SK-MEL-5 (cell line): ENCODE measurements at places on chromosomes 12 and 14. TPM values are rescaled to one million over a fixed set of nuclear protein-coding genes. Genes with fewer than 3 reads are reported as not detected.

The OTOGL gene
- 2.7 and 3.1 TPM in 2 replicates for total RNA-seq

The CEBPE gene
- not detected in 2 replicates for total RNA-seq

GRCh38 chr14:23068789-23069412, 11.6 kb upstream of the CDH24 start:
- DNase-seq = peak; percentile 93

GRCh38 chr14:38971258-38971921, 131.6 kb downstream of the SEC23A start:
- no peak for DNase-seq

DNA sequence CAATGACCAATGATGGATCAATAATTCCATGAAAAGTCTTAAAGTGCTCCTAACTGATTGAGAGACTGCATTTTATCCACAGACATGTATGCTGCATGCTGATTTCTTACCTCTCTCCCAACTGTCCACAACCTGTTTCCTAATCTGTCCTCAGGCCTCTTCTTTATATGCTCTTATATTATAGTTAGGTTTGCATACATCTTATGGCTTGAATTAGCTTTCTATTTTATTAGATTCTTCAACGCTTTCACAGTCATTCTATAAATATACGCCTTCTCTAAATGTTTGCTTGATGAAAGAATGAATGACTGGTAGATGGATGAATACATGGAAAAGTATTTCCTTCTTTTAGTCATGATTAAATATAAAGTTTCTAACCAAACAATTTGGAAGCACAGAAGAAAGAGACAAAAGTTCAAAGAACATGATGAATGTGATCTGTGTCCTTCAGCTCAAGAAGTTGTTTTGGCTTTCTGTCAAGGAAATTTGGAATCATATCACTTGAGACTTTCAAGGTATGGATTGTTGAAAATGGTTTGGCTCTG, 91.8 kb upstream of the NPAS3 start:
- no peak for DNase-seq

The KCNH3 gene
- total RNA-seq = 0.66 and 0.90 TPM in 2 replicates

- no peak for DNase-seq
Observed at GRCh38 chr14:77324816-77325745, 4.2 kb downstream of the GSTZ1 start.

DNA sequence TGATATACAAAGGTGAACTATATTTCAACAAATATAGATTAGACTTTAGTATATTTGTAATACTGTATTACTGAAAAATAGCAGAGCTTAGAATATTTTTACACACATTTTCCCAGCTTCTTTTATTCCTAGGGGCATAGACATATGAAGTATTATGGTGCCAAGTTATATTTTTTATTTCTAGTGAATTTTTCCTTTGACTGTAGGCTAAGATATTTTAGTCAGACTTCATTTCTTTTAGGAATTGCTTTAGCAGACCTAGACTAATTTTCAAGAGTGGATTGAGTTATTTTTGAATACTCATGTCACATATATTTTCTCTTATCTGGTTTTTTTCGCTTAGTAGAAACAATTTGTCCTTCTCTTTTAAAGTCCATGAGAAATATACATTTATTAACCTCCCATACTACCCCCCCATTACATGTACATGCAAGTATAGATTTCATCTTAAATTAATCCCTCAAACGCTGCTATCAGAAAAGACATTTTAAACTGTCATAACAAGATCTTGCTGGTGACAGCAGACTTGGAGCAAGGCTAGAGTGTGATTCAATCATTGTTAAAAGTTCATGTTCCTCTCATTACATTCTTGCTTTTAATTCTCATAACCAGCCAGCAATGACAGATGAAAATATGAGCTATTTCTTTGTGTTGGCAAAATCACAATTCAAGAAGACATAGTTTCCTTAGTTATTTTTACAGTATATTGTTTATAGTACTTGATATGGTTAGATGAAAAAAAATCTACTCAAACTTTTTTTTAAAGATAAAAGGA, 456.1 kb downstream of the AEBP2 start:
- DNase-seq = no peak

GRCh38 chr14:86541972-86542371, 1012.0 kb downstream of the FLRT2 start:
- DNase-seq = peak; percentile 42

DNA sequence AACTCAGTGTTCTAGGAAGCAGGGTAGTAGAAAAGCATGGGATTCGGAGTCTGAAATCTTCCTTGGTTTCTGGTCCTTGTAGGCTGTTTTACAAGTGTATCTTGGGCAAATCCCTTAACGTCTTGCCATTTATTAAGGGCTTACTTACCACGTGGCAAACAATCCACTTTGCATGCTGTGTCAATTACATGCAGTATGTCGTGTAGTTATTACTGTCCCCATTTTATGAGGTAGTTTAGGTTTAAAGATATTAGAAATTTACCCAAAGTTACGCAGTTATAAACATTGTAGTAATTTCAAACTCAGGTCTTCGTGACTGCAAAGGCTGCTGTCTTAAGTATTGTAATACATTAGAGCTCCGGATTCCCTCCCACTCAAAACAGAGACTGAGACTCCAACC, 1.5 kb upstream of the NOVA1 start:
- no peak for DNase-seq

- DNase-seq = no peak
Observed at GRCh38 chr14:51458563-51458955, 193.2 kb upstream of the FRMD6 start.

DNA sequence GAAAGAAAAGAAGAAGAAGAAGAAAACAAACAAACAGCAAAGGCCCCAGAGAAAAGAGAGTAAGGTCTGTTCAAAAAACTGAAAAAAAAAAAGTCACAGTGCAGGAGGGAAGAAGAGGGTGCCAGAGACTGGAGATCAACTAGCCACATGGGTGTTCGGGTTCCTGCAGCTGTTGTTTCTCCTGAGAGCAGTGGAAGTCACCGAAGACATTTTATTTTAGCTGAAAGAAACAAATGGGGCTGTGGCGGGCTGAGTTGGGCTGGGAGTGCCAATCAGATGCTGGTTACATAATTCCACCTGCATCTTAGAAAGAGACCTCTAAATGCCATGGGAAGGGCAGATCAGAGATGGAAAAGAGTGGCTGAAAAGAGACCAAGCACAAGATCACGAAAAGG, 33.9 kb downstream of the ACTN1 start:
- no peak for DNase-seq

DNA sequence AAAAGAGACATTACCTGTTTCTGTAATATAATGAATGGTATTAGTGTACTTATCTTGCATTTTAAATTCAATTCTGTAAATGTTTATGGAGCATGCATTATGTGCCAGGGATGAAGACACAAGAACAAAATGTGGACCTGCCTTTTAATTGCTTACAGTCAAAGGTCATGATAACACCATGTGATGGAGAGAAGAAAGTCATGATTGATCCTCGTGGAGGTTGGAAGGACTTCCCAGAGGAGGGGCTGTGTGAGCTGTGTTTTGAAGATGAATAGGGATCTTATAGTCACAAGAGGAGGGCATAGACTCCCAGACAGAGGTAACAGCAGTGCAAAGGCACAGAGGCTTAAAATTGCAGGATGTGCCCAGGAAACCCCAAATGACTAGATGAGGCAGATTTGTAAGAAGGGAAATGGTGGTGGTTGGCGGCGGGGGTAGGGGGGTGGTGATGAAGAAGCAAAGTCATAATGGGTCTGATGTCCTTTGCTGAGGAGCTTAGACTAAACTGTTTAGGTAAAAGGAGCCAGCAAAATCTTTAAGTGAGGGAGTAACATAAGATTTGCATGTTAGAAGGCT, 151.5 kb downstream of the PRKCH start:
- DNase-seq = peak; percentile 86

The TAS2R30 gene
- 0.74 and 0.75 TPM in 2 replicates for total RNA-seq

DNA sequence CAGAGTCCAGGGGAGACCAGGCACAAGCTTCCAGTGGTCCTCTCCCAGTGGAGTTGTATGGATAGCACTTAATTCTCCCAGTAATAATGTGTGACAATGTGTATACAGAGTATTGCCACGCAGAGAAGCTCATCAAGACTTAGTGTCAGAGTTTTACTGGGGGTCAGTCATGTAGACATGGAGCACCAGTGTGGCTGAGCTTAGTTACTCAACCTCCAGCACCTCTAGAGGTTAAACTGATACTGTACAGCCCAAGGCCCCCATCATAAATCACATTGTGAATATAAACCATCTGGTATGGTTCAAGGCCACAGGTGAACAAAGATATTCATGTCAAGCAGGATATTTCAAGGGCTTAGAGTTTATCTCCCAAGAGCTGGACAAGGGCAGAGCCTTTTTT, 378.1 kb upstream of the TMPO start:
- DNase-seq = no peak

GRCh38 chr12:46664761-46665287, 161.0 kb downstream of the SLC38A4 start:
- peak; percentile 55 for DNase-seq

- DNase-seq = no peak
Observed at GRCh38 chr12:40969796-40970195, 218.3 kb upstream of the PDZRN4 start.

GRCh38 chr12:118058881-118059280, 2.1 kb downstream of the WSB2 start:
- no peak for DNase-seq

DNA sequence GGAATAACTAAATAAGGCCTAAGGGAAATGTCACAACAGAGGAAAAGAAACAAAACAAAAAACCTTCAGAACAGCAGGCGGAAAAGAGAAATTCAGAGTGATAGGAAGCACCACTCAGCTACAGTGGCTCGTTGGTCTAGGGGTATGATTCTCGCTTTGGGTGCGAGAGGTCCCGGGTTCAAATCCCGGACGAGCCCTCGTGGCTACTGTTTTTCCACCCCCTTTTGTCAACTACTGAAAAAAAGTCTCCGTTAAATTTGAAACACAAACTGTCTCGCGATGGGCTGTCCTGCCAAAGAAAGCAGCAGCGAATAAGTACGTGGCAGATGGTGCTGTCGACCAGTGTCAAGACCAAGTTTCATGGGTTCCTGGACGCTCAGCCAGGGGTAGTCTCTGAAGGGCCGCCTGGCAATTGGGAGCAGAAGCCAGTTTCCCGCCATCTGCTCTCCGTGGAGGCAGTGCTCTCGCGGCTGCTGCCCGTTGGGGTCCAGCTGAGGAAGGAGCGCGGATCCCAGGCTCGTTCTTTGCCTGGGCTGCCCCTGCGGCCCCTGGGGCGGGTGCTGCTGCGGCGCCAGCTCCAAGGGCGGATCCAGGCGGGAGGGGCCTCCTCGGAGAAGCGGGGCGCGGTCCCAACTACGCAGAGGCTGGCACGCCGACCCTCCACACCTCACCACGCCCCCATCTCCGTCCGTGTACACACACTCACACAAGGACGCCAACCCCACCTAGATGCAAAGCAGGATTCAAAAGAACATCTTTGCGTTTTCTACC, at the start of gene RNASE4:
Gene RNASE4, plus strand, starts transcription at position 670 of the 771 bp plus-strand sequence. CDS start 14,812 bp downstream, outside the sequence.
- peak; percentile 88 for DNase-seq

DNA sequence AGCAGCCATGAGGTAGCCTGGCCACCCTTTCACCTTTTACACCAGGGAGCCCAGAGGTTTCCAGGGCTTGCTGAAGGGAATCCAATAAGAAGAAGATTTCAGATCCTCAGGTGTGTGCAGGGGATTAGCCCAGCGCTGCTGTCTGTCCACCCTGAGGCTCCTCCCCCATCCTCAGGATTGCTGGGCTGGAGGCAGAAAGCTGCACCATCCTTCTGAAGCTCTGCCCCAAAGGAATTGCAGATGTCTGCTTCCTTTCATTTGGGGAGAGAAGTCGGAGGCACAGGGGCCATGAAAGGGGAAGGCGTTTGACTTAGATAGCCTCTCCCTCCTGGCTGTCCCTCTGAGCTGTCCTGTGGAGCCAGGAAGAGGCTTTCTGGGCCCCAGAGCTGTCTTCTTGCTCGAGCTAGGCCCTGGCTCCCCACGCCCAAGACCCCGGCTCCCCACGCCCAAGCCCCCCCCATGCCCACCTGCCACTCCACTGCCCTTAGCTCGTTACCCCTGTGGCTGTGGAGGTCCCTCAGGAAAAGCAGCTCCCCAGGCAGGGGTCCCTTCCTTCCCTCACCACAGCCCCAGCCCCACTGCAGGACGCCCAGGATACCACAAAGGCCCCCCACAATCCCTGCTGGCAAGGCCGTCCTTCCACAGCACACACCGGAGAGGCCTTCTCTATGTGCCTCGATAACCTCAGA, 359.0 kb downstream of the CACNA1C start:
- DNase-seq = no peak

GRCh38 chr14:62301080-62301479, 538.9 kb downstream of the SNAPC1 start:
- DNase-seq = no peak

DNA sequence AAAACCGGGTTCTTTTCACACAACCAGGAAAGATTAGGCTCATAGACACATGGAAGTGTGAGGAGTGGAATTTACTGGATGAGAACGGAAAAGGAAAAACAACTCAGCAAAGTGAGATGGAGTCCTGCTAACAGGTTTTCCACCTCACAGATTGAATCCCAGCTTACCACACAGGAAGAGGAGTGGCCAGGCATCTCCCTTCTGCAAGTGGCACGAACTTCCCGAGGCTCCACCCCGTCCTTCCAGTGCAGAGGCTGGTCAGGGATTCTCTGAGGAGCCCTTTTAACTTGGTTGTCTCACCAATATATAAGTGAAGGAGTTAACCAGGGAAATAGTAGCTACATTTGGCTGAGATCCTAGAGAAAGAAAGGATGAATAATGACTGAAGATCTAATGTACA, 102.8 kb downstream of the SCAF11 start:
- DNase-seq = no peak

The SLC6A13 gene
- total RNA-seq = 0.08 TPM in 1 of 2 replicates, not detected in the other

DNA sequence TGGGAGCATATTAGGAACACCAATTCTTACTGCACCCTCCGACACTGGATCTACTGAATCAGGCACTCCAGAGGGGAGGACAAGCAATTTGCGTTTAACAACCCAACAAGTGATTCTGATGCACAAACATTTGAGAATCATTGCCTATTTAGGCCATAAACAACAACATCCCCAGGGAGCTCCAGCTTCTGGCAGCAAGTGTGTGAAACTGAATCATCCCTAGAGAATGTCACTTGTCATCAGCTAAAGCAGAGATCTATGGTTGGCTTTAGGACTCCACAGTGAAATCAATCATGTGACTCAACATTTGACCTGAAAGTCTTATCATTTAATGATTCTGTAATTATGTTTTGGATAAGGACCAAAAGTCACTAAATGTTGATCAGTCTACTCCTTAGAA, 505.0 kb upstream of the FLRT2 start:
- no peak for DNase-seq

DNA sequence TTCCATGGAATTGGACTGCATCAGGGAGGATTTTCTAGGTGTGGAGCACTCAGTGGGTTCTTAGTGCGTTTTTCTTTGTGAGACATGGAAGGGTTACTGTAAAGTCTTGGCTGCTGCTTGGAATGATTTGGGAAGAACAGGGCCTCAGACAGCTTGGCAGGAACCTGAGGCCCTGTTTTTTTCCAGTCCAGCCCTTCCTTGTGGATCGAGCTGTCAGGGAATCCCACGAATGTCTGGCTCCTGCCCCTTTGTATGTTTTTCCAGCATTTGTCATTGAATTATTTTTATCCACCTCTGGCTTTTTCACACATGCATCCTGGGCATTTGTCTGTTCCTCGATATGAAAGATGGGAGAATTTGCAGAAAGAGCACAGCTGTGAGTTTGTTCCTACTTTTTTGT, 158.5 kb downstream of the TGFB3 start:
- no peak for DNase-seq

- DNase-seq = no peak
Observed at GRCh38 chr14:31582286-31582691, 21.1 kb downstream of the NUBPL start.

- DNase-seq = no peak
Observed at GRCh38 chr14:94227029-94227428, 52.9 kb downstream of the PPP4R4 start.

GRCh38 chr12:3243376-3244084, 166.4 kb downstream of the TSPAN9 start:
- no peak for DNase-seq

The FSCB gene
- total RNA-seq = not detected in 2 replicates

The SLC10A1 gene
- total RNA-seq = not detected in 2 replicates
